HEK293T (cell line): ENCODE measurements at places on chromosomes 6 and 20.

DNA sequence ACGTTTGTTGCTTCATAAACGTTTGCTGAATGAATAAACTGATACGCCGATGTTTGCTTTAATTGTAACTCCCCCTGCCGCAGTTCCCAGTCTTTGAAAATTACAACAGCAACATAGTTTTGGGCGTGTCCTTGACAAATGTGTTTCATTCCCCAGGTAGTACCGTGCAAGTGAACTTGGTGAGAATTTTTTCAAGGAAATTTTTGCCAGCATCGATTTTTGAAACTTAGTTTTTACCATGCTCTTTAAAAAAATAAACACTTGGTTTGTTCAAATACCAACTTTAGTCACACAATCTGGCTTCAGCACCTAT is 60.1 kb downstream of the FAM217A start:
- DNase-seq: no peak

DNA sequence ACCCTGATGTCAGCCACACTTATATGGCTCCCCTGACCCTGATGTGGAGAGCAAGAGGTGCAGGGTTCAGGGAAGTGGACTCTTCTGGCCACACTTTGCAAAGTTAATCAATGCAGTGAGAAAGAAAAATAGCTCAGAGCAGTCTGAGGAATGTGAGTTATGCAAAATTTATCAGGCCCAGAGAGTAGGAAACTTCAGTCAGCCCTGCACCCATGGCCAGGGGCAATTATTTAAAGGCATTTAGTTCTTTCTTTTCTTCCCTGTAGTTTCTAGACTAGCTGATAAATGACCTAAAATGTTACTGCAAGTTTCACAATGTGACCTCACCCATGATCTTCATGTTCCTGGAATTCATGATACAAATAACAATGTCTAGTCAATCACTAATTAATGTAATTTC is 143.7 kb upstream of the GGTLC1 start:
- no peak for DNase-seq

- DNase-seq: no peak
Observed at GRCh38 chr6:21984561-21984960, 312.3 kb downstream of the PRL start.

DNA sequence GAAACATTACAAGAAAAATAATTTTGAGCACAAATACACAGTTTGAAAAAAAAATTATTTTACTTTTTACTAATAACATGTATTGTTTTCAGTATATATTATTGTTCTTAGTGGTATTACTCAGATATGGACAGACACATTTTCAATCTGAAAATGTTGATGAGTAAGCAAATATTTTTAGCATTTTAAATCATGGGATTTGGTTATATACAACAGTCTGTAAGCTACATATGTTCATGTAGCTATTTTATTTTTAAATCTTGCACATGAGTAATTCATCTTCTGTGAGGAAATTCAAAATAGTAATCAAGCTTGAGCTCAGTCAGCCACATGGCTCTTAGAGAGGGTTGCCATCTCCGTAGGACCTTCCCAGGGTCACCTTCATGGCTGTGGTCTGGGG is 471.9 kb downstream of the QKI start:
- no peak for DNase-seq

DNA sequence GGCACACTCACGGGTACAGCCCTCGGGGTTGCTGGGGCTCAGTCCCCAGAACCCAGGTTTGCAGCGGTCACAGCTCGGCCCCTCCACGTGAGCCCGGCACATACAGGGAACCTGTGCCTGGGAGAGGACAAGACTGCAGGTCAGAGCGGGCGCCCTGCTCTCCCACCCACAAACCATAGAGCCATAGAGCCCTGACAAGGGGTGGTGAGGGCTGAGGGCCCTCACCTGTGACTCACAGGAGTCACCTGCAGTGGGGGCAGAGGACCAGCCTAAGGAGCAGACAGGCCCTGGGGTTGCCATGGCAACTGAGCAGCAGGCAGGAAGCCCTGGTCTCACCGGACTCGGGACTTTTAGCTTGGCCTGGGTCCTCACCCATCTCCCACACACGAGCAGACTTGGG is 30.8 kb downstream of the LAMA5 start:
- DNase-seq: no peak

DNA sequence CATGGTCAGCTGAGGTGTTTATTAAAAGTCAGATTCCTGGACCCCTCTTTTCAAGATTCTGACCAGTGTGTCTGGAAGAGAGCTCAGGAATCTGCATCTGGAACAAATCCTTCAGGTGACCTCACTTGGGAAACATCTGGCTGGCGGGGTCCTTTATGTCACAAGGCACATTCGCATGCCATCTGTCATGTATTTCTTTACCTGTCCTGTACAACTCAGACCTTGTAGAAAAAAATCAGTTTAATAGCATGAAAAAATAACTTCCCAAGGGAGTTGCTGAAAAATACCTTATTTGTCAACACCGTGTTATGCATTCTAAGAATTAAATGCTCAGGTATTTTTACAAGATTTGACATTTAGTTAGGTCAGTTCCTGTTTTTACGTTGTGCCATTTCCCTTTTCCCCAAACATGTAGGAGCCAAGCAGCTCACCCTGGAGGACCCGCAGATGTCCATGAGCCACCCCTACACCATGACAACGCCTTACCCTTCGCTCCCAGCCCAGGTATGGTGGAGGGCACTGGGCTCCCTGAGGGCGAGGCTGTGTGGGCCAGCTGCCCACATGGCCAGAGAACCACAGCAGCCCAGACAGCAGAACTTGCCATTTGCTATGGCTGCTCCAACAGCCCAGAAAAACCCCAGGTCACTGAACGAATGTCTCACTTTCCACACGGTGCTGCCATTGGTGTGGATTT is 4.0 kb downstream of the IRF4 start:
- no peak for DNase-seq

GRCh38 chr6:168124921-168125320 is 45.9 kb upstream of the FRMD1 start:
- no peak for DNase-seq

GRCh38 chr20:30284281-30284905 is 973.1 kb upstream of the DEFB115 start:
- DNase-seq: no peak
